ENCODE measurements at places on chromosomes 7 and 10.

DNA sequence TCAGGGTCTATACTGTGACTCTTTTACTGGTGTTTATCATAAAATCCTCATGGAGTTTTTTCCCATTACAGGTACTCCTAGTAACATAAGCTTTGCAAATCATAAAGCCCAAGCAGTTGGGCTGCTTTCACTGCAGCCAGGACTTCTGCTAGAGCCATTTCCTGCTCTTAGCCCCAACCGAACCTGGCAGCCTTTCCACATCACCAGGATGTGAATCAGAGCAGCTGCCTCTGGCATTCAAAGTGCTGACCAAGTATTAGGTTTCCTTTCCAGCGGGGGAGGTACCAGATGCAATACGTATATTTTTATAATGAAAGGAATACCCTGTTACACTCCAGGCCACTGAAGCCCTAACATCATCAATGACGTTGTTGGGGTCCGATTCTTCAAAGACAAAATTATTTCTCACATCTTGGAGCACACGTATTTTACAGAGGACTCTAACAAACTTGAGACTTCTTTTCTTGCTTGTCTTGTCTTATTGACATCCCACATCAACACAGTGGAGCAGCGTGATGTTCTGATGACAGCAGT is 3.6 kb upstream of the HTR5A start:
- no peak for DNase-seq

DNA sequence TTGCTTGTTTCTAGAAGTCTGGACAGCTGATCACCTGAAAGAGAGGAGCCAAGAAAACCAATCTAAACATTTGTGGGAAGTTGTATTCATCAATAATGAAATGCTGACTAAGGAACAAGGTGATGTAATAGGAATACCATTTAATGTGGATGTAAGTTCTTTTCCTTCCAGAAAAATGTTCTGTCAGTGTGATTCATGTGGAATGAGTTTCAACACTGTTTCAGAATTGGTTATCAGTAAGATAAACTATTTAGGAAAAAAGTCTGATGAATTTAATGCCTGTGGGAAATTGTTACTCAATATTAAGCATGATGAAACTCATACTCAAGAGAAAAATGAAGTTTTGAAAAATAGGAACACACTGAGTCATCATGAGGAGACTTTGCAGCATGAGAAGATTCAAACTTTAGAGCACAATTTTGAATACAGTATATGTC is 39.8 kb upstream of the ZNF37A start:
- no peak for DNase-seq

DNA sequence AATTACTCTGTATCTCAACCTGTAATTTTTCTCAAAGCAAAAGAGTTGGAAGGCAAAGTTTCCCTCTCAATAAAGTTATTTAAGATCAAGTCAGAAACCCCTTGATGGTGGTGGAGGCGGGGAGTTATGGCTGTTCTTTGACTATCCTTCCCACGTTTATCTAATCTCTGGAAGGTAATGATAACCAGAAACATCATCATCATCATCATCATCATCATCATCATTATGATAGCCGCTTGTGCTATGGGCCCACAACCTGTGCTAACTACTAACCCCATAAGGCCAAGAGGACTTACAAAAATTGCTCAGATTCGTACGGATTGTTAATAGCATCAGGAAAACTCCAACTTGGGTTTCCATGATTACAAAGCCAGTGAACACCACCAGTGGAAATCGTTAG is 502.3 kb downstream of the SH2D4B start:
- DNase-seq, result no peak

DNA sequence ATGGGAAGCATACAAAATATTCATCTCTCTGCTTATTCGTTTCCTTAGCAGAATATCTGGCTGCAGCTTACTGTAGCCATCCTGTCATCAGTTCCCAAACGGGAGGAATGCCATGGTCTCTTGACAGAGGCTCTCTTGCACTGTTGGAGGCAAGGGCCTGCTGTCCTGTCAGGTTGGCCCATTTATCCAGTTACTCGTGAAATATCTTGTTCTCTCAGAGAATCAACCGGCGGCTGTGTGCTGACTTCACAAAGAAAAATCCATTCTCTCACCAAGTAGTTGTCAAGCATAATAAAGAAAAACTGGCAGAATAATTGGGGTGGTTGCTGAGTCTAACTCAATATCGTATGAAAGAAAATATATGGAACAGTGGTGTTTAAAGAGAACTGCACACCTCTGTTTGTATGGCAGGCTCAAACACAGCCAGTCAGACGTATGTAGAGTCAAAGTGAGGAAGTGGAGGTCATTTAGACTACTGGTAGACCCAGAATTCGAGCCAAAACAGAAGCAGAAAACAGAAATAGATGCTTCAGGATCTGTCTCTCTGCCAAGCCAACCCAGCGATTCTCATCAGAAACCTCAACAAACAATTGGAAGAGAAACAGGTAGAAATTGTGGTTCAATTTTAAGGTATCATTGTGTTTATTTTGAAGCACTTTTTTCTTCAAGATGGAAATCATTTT is 349.2 kb upstream of the PRKCQ start:
- DNase-seq, result no peak

DNA sequence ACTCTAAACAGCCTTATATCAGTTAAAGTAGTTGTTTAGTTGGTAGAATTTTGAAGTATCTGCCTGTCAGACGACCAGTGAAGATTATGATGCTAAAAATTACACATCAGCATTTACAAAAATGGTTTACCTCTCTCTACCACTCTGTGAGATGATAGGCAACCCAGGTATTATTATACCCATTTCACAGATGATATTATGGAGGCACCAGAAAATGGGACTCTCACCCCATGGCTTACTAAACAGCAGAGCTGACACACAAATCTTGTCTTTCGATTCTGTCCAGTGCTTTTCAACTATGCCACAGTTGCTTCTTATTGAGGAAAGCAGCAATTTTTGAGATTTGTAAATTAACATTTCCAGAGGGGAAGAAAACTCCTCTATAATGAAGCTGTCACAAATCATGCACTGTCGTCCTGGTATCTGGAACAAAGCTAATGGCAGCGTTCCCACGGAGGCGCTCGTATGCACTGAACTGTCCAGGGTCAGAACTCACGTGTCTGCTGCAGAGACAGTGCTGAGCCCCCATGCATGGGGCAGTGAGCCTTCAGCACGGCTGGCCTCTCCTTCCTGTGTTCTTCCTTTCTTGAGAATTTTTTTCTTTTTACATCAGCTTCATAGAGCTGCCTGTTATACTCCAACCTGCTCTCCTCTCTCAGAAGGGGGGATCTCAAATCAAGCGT is 381.1 kb downstream of the SDK1 start:
- DNase-seq, result no peak

GRCh38 chr7:145431834-145432233 is 596.0 kb upstream of the TPK1 start:
- no peak for DNase-seq

GRCh38 chr7:76260171-76260703 is 42.2 kb upstream of the HSPB1 start:
- DNase-seq, result no peak

DNA sequence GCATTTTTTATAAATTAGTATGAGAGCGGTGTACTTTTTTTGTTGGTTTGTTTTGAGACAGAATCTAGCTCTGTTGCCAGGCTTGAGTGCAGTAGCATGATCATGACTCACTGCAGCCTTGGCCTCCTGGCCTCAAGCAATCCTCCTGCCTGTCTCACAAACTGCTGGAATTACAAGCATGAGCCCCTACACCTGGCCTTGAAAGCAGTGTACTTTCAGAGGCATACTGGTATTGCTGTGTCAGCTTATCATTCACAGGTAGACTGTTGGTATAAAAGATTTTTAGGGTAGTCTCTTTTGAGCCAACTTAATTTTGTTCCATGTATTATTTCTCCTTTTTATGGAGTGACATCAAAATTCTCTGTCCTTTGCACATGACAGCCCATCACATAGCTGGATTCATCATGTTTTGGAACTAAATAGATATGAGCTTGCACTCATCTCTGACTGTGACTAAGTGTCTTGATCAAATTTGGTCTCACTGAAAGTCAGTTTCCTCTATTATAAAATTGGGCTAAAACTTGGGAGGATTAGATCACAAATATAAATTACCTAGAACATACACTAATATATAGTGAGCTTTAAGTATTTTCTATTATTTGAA is 12.4 kb downstream of the GNAT3 start:
- no peak for DNase-seq

- no peak for DNase-seq
Observed at GRCh38 chr10:70695241-70696030, 23.1 kb downstream of the ADAMTS14 start.

GRCh38 chr10:97511711-97512440 is 13.2 kb downstream of the UBTD1 start:
- no peak for DNase-seq

DNA sequence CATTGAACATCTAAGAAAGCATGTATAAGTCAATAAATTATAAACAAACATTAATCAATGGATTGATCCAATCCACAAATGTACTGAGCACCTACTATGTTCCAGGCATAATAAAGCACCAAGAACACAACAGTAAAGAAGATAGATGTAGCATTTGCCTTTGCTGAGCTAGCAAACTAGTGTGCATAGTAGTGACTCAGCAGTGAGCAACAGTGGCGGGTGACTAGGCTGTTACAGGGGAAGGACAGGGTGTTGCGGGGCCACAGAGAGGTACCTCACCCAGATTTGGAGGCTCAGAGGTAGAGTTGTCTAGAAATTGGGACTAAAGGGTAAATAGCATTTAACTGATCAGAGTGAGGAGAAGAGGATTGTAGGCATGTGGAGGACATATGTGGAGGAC is 83.6 kb downstream of the NXPH1 start:
- DNase-seq, result no peak

DNA sequence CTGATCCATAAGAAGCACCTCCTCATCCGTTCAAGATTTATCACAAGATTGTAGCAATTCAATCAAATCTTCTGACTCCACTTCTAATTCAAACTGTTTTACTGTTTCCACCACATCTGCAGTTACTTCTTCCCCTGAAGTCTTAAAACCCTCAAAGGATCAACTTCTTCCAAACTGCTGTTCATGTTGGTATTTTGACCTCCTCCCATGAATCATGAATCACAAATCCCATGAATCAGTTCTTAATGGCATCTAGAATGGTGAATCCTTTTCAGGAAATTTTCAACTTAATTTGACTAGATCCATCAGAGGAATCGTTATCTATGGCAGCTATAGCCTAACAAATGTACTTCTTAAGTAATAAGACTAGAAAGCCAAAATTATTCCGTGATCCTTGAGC is 122.3 kb downstream of the IMMP2L start:
- DNase-seq, result no peak

- no peak for DNase-seq
Observed at GRCh38 chr7:81857385-81857784, 87.5 kb upstream of the HGF start.

DNA sequence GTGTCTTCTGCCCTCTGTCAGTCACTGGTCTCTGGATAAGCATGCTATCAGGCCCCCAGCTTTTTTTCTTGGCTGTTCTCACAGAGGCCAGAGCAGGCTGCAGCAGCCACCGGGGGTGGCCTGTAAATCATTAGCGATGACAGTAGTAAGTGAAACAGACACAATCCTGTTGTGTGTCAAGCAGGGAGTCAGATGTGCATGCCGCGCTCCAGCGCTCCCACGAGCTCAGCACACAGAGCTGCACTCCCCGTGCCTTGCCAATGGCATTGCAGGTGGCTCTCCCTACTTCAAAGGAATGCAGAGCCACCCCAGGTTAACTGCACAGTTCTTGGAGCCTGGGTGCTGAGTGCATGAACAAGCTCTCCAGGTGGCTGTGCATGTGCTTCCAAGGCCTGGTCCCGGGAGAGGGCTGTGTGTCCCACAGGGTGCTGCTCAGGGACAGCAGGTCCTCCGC is 226.1 kb downstream of the GLRX3 start:
- no peak for DNase-seq

DNA sequence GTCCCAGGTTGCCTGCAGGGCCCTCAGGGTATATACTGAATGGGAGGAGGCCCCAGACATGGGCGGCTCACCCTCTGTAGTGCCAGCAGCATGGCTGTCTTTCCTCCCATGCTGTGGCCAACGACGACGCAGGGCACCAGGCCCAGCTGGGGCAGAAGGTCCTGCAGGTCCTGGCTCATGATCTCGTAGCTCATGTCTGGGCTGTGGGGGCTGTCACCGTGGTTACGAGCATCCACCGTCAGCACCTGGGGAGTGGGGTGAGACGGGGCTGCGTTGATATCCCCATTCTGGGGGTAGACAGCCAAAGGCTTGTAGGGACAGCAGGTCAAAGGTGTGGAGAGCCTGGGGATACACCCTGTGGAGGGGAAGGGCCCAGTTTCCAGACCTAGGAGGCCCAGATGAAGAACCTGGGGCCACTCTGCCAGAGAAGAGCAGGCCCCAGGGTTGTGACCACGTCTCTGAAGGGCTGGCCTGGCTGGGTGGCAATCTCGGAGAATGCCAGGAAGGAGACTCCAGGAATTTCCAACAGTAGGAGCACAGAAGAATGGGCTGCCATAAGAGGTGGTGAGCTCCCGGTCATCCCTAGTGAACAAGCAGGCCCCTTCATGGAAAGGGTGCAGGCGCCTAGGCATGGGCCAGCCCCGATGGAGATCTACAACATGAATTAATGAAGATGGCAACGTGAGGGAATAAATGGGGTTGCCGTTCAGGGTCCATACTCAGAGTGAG is 947 bp downstream of the ABHD11 start:
- no peak for DNase-seq

DNA sequence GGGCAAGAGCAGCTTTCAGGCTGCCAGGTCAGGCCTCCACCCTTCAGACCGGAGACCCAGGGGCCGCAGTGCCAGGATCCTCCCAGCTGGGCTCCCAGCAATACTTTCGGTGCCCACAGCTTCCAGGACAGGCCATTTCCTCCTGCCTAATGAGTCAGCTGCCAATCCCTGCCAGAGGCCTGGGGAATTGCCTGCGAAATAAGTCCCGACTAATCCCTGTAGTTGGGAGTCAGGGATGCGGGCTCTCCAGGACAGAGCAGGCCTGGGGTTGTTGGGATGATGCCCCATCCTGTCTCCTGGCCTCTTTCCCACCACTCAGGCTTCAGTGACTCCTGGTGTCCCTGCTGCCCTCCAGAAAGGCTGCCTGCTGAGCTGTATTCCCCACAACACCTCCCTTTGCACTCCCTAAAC is 143.5 kb upstream of the UNC5B start:
- DNase-seq, result peak; percentile 41

DNA sequence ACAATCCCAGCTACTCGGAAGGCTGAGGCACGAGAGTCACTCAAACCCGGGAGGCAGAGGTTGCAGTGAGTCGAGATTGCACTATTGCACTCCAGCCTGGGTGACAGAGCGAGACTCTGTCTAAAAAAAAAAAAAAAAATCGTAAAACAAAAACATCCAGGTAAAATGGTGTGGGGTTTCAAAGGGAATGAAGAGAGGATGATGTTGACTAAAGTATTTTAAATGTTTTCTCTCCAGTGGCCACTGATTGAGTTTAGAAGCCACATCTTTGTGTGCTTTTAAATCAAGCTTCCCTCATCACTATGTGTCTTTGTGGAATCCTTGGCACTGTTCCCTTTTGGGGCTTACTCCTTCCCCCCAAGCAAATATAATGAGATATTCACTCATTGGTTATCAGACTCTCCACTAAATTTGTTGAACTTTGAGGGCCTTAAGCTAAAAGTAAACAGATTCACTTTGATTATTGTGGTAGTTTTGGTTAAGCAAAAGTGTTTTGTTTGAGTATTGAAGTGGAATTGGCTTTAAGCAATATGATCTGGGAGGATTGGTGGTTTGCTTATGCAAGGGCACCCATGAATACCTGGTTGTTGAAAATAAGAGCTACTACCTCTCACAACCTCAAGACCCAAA is 162.9 kb downstream of the CDK14 start:
- no peak for DNase-seq

Measured in hypothalamus (tissue), 51 donors.